Renal pelvis (tissue), 12 donors: ENCODE measurements at places on chromosomes 1 and 21. TPM values are rescaled to one million over a fixed set of nuclear protein-coding genes. Genes with fewer than 3 reads are reported as not detected.

The FCMR gene
- 1.6 TPM for polyA plus RNA-seq

The TRABD2B gene
- 23.1 TPM for polyA plus RNA-seq

The KCND3 gene
- 1.5 TPM for polyA plus RNA-seq

The TAS1R1 gene
- polyA plus RNA-seq, result 0.19 TPM

The CHIA gene
- polyA plus RNA-seq, result not detected

- no peak for DNase-seq
These were observed 17.0 kb downstream of the TTC39A start for GRCh38 chr1:51313268-51313852.

DNA sequence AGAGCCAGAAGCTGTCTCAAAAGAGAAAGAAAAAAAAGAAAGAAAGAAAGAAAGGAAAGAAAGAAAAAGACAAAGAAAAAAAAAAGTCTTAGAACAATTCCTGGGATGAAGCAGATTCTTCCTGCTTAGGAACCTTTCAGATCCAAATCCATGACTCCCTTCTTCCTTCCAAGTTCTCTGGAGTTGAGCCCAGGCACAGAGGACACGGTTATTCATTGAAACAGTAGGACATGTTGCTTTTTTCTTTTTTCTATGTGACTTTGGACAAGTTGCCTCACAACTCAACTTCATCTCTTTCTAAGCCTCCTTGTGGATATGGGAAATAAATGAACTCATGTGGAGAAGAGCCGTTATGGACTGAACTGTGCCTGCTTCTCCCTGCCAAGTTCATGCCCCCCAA is 14.7 kb upstream of the TNFRSF8 start:
- DNase-seq, result no peak

DNA sequence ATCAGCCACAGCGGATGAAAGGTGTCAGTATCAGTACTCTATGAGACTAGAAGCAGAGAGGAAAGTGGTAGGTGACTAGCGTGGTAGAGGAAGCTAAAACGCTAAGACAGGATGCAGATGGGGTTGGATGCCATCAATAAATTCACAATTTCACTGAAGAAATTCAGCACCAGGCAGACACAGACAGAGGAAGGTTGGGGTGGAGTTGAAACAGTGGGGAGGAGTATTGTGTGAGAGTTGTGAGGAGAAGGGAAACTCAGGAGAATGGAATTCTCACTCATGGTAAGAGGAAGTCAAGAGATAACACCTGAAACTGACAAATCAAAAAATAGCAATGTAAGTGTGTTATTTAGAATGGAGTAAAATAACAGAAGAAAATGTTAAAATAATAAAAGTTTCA is 208.5 kb upstream of the DAB1 start:
- no peak for DNase-seq
